ENCODE measurements at places on chromosomes 1 and 21.

DNA sequence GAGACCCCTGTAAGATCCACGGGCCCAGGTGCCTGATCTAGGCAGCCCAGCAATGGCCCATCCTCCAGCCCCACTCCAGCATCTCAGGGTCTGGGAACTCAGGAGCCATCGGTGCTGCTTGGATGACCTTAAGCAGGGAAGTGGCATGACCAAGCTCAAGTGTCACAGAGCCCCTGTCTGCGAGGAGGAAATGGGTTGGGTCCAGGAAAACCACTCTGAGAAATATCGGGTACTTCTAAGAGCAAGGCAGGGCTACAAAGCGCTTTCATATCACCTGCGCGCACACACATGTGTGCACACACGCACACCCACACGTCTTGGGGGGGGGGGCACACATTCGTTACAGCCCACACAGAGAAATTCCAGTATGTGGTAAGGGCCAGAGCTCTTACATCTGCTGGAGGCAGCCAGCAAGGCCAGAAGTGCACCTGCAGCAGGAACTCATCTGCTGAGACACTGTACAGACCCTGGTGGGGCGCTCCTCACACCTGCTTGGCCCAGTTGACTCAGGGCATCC, 32.6 kb upstream of the SPOCD1 start:
- DNase-seq, result no peak

GRCh38 chr1:231844986-231845502, 218.5 kb downstream of the DISC1 start:
- peak; percentile 18 for DNase-seq

DNA sequence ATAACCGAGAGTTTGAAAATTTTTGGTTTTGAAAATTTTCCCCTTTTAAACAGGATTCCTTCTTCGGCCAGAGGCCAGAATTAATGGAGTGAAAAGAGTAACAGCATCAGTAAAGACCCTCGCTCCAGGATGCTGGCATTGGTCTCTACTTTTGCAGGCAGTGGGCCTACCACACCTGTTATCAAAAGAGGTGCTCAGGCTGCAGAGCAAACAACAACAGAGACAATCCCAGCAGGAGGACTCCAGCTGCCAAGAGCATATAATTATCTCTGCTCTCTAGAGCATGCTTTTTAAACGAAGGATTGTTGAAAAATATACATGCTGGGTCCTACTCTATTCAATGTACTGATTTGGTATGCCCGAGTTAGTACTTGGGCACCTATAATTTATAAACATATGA, 1048.5 kb downstream of the PLA2G4A start:
- no peak for DNase-seq

DNA sequence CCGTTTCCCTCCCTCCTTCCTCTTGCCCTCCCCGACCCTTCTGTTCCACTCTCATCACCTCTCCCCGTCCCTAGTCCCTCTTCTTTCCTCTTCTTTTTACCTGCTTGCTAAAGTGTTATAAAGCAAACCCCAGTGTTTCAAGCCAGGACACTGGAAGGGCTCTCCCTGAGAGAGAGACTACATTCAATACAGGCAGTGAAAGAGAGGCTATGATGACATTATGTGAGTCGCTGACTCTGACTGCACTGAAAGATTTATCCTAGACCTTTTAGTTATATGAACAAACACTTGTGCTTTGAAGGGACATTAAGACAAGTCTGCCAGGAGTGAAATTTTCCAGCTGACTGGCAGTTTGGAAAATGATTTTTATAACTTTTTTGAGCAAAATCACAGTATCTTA, 155.7 kb downstream of the S1PR1 start:
- no peak for DNase-seq

GRCh38 chr21:41482301-41482700, 25.7 kb downstream of the TMPRSS2 start:
- DNase-seq, result no peak

GRCh38 chr1:179677882-179678281, 65.2 kb upstream of the FAM163A start:
- DNase-seq, result no peak

DNA sequence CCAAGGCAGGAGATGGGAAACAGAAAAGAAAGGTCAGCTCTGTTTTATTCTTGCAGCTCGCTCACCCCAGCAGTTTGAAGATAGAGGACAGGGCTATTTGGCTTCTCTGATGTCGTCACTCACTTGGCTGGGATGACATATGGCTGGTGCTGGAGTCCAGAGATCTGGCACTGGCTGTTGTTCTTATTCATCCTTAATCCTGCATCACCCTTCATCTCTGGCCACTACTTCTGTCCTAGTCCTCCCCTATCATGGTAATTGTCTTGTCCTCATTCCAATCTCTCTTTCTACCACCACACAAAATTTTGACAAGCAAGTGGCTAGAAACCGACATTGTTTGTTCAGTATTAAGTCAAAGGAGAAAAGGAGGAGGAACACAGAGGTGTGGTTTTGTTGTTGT, 103.8 kb upstream of the PDE4B start:
- no peak for DNase-seq

DNA sequence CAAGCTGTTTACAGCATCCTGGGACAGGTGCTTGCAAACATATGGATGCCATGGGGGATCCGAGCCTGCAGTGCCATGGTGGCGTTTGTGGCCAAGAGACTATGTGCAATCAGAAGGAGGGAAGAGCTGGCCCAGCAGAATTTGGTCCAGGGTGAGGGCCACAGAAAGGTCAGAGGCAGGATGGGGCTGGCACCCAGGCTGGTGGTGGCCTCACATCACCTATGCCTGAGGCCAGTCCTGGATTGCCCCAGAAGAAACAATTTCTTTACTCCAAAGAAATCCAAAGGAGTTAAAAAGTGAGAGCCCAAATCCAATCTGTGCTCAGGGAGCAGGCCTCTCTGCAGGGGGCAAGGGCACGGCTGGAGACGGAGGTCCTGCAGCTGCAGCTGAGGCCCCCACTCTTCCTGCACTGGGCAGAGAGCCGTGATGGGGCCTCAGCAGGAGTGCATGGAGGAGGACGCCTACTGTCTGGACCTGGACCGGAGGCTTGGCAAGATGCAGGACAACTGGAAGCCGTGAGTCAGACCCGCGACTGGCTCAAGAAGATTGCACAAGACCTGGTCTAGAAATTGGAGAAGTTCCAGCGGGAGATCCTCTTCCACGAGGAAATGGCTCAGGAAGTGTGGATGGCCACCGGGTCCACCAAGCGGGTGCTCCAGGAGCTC, 163.5 kb downstream of the RYR2 start:
- no peak for DNase-seq

DNA sequence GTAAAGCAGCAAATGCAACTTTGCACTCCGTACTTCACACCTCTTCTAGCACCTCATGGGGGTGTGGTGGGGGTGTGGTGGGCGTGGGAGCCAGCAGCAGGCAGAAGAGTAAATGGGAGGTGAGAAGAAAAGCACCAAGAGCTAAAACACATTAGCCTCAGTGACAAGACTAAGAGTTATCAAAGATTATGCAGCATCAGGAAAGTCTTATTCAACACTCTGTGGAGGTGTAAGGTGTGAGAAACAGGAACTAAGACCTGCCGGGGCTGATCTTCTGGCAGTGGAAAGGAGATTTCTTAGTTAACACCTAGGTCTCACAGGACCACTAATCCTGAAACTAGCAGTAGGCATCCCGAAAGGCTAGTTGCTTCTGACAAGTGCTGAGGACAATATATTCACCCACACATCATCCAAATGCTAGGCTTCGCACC, 9.9 kb downstream of the TGFBR3 start:
- DNase-seq, result no peak

GRCh38 chr21:32353002-32353711, 39.7 kb downstream of the URB1 start:
- DNase-seq, result no peak

DNA sequence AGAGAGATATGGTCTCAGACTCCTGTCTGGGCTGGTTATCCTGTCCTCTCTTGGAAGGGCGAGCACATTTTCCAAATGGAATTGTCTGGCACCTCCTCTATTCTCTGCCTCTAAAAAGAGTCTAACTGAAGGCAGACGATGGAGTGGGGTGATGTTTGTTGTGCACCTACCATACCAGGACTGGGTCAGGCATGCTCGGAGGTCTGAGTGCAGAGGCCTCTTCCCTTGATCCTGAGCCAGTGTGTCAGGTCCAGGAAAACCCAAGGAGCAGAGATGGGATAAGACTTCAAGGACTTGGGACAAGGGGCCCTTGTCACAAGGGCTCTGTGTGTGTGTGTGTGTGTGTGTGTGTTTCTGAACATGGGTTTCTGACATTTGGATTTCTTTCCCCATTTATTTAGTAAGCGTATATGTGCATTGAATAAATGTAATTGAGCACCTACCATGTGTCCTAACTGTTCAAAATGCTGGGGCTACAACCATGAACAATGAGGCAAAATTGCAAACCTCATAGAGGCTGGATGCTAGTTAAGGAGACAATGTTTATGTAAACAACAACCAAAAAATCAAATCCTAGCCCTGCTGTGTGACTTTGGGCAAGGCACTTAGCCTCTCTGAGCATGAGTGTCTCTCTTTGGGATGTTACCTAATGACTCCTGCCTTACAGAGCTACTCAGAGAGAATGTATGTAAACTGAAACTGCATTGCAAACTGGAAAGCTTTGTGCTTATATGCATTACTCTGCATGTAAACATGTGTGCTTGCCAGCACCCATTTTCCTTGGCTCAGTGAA, 276.3 kb downstream of the FOXD2 start:
- DNase-seq, result no peak

DNA sequence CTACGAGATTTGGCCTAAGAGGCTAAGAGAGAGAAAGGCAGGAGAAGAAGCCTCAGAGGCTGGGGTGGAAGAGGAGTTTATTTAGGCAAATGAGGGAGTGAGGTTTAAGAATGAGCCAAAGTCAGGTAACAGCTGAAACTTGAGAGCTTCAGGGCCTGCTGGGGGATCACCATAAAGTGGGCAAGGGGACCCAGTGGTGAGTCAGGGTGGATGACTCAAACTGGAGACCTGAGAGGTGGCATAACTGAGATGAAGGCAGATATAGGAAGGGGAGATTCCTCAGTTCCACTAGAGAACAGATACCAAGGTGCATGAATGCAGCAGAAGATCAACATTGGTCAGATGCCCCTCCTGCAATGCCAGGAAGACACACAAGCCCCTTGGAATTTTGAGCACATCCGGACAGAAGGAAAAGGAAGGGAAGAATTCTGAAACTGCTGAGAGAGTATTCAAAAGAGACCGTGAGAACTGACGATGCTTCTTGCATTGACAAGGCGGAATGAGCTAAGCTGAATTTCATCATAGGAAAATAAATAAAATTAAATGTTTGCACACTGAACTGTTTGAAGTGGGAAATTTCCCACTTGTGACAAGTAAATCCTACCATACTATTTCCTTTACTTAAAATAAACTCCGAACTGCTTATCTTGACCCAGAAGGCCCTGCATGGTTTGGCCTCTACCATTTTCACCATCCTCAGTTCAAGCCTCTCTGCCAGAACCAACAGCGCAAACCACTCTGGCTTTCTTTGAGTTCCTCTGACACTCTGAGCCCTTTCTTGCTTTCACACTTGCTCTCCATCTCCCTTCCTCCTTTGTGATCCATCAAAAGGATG, 94.1 kb downstream of the NMNAT2 start:
- DNase-seq, result no peak

DNA sequence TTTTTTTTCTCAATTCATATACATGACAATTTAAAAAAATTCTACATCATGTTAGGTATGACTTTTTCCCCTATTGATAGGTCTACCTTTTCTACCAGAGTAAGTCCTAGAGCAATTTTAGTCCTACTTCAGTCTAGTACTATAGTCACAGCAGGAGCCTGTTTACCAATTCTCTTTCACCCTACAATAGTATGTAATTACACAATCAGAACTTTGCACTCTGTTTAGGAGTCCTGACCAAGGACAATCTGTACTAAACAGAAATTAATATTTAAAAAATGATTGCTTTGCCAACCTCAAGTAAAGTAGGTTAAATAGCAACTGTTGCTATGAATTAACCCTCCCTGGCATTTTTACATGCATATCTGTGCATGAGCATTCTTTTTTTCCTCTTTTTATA, 810 bp upstream of the CYP4A11 start:
- DNase-seq, result no peak

DNA sequence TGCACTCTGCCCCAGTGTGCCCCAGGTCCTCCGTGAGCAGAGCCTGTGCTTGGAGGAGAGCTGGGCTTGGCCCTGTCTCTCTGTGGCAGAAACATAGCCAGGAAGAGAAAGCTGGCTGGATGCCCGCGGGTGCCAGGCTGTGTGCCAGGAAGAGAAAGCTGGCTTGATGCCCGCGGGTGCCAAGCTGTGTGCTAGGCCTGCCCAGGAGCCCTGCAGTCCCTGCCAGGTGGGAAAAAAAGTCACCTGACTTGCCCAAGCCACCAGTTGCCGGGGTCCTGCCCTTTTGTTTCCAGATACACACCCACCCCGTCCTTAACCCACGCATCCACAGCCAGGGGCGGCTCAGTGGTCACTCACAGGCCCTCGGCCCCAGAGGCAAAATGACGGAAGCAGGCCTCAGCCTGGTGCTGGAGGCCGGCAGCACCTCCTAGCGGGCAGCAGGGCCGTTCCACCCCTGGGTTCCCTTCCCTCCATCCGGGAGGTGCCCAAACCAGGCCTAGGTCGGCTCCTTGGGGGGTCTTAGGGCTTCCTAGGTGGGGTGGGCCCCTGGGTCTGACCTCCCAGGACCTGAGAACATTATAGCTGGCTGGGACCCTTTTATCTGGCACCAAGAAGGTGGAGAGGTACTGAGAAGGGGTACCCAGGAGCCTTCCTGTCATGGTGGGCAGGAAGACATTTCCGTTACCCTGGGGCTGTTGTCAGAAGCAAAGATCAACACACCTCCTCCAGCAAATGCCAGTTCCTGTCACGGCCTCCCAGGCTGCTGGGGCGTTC, 9.1 kb downstream of the ITGB2 start:
- peak; percentile 67 for DNase-seq

DNA sequence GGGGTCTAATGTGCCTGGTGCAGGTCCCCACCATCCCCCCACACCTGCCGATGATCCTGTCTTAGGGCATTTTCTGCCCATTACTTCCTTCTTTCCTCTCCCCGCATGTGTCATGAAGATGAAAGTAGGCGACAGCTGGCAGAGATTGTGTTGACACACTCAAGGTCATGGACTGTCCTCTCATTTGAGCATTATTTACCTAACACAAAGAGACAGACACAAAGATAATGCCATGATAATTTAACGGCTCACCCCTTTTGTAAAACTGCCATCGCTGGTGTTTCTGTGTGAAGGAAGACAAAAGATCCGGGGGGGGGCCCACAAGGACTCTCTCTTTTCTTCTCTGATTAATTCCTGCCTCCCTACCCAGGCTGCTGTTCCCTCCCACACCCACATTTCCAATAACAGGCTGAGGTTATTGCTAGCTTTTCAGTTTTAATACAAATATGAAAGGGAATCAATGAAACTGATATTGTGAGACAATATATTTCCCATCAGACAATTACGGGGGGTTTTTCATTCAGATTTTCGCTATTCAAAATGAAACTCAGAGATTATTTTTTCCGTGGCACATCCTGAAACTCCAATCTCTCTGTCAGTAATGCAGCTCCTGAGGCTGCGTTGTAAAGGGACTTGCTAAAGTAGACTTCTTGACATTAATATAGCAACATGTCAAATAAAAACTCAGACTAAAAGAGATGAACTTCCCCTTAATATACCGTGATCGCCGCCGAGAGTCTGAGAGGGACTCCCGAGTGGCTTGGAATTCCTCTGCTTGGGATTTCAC, 561.1 kb downstream of the NPHP4 start:
- DNase-seq, result no peak

- no peak for DNase-seq
Observed at GRCh38 chr1:86972262-86972661, 57.8 kb downstream of the HS2ST1 start.

- no peak for DNase-seq
Observed at GRCh38 chr1:83746234-83746633, 252.7 kb downstream of the TTLL7 start.
